ENCODE measurements at places on chromosomes 1 and 21.
A peak's percentile ranks its signal among the peaks of the same experiment; 100 is the strongest.

DNA sequence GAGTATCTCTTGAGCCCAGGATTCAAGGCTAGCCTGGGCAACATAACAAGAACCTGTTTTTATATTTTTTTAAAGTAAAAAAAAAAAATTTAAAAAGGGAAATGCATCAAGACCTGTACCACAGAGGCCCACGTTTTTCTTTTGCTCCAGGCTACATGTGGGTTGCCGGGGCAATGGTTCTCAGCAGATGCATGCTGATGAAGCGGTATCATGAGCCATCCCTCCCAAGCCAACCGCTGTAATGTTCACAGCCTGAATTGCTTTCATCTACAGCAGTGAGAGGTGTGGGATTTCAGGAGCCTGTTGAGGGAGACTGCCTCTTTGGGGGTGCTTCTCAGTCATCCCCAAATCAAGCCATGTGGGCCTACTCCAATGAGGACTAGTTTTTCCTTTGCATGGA lies 60.5 kb downstream of the CD58 start:
- no peak for DNase-seq

GRCh38 chr1:162663589-162664106 lies 31.4 kb downstream of the DDR2 start:
- no peak for DNase-seq

DNA sequence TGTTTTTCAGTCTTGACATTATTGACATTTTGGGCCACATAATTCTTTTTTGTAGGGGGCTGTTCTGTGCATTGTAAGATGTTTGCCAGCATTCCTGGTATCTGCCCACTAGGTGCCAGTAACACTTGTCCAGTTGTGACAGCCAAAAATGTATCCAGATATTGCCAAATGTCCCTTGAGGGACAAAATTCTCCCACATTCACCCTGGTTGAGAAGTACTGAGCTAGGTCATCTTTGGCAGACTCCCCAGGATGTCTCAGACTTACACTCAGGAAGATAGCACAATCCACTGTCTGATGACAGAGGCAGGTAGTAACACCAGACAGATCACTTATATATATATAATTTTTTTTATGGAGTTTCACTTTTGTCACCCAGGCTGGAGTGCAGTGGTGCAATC lies 5.9 kb downstream of the CD48 start:
- DNase-seq: no peak

DNA sequence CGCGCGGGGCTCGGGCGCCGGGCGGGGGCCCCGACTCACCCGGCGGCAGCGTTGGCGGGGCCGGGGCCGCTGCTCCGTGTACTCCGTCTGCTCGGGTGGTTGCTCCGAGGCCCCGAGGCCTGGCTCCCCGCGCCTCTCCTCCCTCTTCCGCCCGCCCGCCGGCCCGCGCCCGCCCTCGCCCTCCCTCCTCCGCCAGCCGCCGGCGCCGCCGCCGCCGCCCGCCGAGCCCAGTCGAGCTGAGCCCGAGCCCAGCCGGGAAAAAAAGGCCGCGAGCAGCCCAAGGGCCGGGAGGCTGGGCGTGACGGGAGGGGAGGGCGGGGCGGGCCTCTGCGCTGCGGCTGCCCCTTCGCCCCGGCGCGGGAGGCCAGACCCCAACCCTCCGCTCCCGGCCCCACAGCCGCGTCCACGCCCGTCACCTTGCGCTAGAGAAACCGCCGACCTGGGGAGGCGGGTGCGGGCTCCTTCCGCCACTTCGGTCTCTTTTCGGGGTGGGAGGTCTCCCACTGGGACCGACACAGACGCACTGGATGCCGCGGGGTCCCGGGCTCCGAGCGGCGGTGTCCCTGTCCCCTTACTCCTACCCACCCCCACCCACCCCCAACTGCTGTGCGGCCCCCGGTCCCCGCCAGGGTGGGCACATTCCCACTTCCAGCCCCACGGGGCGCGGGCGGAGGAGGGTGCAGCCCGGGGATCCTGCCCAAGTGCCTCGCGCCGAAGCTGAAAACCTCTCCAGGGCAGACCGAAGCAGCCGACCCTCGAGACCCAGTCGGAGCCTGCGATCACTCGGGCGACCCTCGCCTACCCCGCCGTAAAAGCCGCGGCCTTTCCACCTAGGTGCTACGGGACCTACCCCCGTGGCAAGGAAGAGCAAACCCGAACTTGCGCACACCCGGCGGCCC lies at the start of gene CERS2:
Gene CERS2, minus strand, starts transcription at position 256 of the 899 bp plus-strand sequence. CDS start 5,745 bp downstream, outside the sequence.
- DNase-seq: peak; percentile 66

GRCh38 chr21:42745511-42746239 lies 92.3 kb downstream of the PDE9A start:
- DNase-seq: no peak

- DNase-seq: no peak
These were observed 128.0 kb downstream of the PRRX1 start for GRCh38 chr1:170791941-170792340.

- DNase-seq: no peak
These were observed 41.3 kb downstream of the ZBTB18 start for GRCh38 chr1:244092293-244092963.

DNA sequence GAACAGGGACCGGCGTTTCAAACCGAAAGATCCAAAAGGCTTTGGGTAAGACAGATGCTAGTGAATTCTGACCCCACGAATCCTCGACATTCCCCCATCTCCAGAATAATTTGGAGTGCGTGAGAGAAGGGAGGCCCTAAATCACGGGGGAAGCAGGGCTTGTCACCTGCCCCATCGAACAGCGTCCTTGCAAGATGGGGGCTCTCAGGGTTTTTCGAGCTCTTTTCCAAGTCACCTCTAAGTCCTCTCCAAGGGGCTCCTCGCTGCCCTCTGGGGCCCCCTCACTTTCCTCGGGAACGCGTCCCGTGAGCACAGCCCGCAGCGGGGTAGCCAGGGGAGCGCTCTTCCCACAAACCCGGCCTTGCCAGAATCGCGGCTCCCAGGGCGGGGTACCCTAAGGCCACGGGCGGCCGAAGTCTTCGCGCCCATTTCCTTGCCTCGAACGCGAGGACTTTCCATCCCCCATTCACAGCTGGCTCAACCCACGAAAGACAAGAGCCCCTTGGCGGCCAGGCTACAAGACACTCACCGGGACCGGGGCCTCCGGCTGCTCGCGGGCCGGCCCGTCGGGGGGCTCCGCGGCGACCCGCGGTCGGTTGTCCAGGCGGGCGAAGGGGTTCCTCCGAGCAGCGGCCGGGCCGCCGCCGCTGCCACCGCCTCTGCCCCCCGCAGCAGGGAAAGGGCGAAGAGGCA lies 546 bp downstream of the DONSON start:
- DNase-seq: peak; percentile 15

DNA sequence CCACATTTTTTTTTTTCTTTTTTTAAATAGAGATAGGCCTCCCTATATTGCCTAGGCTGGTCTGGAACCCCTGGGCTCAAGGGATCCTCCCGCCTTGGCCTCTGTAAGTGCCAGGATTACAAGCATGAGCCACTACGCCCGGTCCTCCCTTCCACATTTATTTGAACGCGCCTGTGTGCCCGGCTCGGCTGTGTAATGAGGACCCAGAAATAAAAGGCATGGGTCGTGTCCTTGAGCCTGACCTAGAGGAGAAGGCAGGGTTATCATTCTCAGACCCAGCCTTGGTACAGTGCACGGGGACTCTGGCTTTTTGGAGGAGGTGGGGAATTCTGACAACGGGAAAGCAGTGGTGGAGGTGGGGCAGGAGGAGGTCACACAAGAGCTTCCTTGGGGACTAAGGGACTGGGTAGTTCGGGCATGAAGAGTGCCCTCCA lies 841 bp downstream of the CENPF start:
- no peak for DNase-seq

GRCh38 chr1:32184650-32185049 lies 5.2 kb downstream of the TXLNA start:
- no peak for DNase-seq

GRCh38 chr1:36889478-36890226 lies 144.7 kb downstream of the GRIK3 start:
- DNase-seq: no peak

All from stimulated activated CD4-positive, alpha-beta T cell treated with anti-CD3 and anti-CD28 coated beads, Interleukin-1b, Interleukin-23, amount 100 ng/mL, for 4 hours (primary cell).